Muscle of back (tissue), 13 donors: ENCODE measurements at places on chromosomes 2 and 18. TPM values are rescaled to one million over a fixed set of nuclear protein-coding genes. Genes with fewer than 3 reads are reported as not detected.

GRCh38 chr2:181021199-181021789 lies 40.9 kb downstream of the UBE2E3 start:
- DNase-seq = no peak

DNA sequence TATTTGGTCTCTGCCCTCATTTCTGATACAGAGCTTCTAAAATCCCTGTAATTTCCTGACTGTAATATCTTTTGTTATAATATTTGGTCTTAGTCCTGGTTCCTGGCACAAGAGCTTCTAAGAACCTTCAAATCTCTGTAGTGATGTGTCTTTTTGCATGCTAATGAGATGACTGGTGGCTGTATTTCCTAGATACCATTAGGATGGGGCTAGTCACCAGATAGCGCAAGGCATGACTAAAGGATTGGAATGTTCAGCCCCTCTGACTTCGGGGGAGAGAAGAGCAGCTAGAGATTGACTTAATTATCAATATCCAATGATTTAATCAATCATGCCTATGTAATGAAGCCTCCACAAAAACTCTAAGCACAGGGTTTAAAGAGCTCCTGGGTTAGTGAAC lies 620.8 kb upstream of the ACVR2A start:
- DNase-seq = no peak

DNA sequence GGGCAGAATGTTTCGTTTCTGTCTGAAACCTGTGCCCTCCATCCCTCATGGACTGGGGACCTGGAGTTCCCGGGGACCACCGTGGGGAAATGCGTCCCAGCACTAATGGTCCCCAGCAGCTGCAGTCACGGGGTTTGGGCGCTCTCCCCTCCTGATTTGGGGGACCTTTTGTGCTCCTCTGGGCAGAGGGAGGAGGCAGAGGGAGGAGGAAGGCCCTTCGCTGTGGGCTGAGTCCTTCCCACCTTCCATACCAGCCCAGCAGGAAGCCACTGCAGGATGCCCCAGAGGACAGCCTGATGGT lies 3.2 kb downstream of the GPR35 start:
- DNase-seq = no peak

- DNase-seq = no peak
Measured at GRCh38 chr2:159817283-159817682, 19.3 kb upstream of the CD302 start.

Gene TUBB8B
- polyA plus RNA-seq = not detected
